ENCODE measurements at places on chromosomes 5 and 9. TPM values are rescaled to one million over a fixed set of nuclear protein-coding genes. Genes with fewer than 3 reads are reported as not detected.
A peak's percentile ranks its signal among the peaks of the same experiment; 100 is the strongest.

DNA sequence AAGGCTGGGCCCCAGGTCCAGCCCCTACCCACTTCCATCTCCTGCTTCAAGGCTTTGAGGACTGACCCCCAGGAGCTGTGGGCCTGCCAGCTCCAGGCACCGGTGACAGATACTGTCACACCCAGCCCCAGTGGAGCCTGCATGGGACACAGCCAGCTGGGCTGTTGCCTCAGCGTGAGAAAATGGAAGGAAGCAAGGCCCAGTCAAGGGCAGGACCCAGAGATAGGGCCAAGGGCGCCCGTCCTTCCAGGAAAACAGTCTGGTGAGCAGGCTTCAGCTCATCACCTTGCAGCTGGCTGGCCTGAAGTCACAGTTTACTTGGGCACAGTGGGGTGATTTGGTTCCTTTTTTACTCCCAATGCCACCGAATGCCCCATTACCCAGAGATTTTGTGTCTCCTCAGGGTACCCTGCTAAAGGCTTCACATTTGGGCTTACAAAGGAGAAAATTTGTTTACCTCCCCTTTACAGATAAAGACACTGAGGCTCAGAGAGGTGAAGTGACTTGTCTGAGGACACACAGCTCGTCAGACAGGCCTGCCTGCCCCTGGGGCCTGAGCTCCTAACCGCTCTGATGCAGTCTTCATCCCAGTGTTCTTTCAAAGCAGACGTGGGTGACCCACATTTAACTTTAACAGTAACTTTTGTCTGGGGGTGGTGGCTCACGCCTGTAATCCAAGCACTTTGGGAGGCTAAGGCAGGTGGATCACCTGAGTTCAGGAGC lies 21.5 kb upstream of the WDR38 start:
- no peak for DNase-seq

DNA sequence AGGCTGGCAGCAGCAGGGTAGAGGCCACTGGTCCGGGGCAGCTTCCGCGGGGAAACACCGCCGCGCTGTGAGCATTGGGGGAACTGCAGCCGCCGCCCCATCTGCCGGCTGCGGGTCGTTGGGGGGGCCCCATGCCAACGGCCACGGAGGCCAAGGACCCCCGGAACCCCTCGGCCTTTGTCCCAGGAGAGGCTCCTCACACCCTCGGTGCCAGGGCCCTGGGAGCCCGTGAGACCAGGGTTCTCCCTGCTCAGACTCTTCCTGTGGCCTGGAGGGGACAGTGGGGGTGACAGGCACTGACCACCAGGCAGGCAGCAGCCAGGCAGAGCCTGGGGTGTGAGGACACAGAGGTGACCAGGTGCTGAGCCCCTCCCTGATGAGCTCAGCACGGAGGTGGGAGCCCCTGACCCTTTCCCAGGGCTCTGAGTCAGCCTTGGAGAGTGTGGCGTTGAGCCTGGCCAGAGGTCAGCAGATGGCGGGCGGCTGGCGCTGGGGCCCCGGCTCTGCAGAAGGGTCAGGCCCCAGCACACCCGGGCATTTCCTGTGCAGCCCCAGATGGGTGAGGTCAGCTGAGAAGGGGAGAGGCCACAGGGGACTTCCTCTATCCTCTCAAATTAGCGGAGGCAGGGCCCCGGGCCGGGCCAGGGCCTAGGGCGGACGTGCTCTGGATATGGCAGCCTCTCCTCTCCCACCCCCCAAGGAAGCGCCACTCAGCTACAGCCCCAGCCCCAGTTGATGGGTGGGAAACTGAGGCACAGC lies 17.9 kb upstream of the EGFL7 start:
- DNase-seq = peak; percentile 88

- DNase-seq = peak; percentile 62
These were observed 81.2 kb downstream of the ARL15 start for GRCh38 chr5:54229041-54229780.

- DNase-seq = peak; percentile 14
These were observed 174.5 kb upstream of the KLF9 start for GRCh38 chr9:70588999-70589398.

GRCh38 chr5:139228201-139228803 lies 30.1 kb upstream of the SIL1 start:
- DNase-seq = no peak

- DNase-seq = peak; percentile 40
These were observed 41.3 kb upstream of the TESK1 start for GRCh38 chr9:35563791-35564197.

DNA sequence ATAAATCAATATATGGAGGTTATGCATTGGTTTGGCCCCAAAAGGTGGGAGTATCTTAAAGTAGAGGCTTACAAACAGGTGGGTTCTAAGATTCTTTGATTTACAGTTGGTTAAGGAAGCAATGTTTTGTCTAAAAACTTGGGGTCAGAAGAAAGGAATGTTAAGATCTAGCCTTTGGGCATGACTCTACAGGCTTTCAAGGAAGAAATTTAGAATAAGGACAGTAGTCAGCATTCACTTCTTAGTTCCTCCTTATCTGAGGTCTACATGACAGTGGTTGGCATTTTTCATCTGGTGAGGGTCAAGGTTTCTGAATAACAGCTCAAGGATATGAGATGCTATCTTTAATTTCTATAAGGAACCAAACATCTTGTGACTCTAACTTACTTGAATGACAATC lies 122.8 kb downstream of the CAMK4 start:
- DNase-seq = no peak

DNA sequence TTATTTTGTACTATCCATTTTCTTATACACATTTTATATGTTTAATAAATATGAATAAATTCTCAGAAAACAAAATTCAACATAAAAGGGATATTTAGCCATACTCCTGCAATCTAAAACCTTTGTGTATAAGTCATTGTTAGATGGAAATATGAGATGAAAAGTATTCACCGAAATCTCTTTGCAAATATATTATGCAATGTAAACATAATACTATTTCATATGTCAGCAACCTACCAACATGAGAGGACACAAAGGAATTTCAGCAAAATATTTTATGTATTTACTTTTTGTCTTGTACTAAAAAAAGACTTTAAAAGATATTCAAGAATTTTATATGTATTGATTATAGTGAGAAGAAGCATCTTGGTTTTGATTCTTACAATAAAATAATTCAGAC lies 1623.4 kb downstream of the EFNA5 start:
- no peak for DNase-seq

- no peak for DNase-seq
These were observed 180.5 kb upstream of the CLINT1 start for GRCh38 chr5:158039441-158039840.

DNA sequence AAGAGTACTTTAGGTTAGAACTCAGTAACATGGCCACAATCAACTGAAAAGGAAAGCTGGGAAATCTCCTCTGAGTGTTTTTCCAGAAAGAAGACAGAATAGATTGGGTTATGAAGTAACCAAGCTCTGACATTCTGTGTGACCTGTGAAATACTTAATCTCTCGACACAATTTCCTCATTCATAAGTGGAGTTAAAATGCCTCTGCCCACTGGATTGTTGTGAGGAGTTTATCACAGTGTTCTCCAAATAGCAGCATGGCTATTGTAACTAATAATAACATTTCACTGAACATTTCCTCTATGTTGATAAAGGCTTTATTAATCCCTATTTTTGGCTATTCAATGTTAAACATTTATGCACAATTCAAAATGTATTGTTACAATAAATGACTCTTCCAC lies 311.0 kb downstream of the GABRB2 start:
- DNase-seq = no peak

DNA sequence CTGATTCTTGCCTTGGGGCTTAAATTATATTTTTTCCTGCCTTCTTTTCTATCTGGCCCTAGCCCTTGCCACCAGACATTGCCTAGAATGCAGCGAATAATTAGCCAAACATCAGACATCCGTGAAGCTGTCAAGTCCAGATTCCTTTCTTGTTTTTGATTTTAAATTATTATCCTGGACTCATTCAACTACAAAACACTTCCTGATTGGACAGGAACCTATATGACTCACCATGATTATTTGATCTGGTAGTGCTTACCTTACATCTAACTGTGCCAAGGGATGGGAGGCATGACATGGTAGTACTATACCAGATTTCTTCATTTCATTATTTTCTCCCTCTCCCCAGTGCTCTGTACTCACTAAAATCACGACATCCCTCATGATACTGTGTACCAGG lies 829.6 kb downstream of the TLR4 start:
- DNase-seq = peak; percentile 82

GRCh38 chr9:3342159-3342777 lies 183.5 kb downstream of the RFX3 start:
- no peak for DNase-seq

DNA sequence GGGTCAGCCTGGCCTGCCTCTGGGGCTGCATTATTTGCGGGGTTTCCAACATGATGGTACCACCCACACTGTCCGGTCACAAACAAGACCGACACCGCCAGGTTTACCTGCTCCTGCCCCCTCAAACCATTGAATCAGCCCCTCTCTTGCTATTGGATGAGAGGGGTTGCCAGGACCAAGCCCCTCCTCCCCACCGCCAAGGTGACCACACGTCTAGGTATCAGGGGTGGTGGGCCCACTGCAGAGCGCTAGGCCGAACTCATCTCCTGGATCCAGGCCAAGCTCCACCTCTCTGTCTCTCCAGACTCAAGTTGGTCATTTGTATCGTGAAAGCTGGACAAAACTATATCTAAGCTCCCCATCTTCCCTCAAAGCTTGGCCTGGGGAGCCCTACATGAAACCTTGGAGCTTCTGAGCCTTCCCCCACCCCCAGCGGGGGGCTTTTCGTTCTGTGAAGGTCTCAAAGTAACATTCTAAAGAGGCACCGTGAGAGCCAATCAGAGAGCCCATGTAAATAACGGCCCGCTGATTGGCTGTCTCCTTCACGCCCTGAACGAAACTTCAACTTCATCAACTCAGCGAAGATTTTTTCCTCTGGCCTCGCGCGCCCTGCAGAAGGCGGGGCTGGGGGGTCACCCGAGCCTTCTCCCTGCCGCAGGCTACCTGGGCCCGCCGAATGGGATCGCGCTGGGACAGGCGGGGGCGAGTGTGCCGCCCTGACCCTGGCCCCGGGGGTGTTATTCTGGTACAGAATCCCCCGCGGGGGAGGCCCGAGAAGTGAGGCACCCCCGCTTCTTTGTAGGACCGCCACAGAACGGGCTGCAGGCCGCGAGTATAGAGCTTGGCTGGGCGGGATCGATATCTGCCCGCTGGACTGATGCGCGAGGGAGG lies 49.6 kb upstream of the PSD2 start:
- DNase-seq = peak; percentile 67

DNA sequence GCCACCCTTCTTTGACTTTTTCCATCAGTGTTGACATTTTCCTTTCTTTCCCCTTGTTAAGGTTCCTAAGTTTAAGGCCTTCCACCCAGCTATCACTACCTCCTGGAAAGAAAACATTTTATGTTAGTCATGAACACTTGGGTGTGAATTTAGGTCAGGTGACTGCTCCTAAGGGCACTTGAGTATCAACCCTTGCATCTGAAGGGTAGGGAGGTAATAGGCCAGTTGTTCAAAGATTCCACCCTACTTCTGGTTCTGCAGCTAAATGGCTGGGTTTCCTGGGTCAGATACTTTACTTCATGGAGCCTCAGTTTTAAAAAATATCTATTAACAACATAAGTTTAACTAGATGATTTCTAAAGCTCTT lies 49.1 kb upstream of the OSMR start:
- no peak for DNase-seq

GRCh38 chr9:133323211-133323610 lies 12.8 kb downstream of the SURF6 start:
- DNase-seq = no peak

DNA sequence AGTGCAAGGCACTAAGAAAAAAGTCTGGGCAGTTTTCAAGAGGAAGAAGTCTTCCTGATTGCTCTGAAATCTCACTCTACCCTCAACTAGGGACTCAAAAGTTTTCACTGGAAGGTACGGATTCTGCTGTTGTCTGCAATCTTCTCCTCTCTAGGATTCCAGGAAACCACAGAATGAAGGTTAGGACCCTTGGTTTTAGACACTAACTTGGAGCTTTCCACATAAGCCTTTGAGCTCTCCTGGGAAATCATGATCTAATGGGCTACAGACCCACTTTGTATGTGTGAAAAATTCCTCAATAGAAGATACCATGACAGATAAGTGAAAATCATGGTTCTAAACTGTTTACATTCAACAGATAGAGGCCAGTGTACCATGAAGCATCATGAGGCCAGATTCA lies 265.1 kb downstream of the PSAT1 start:
- DNase-seq = no peak

DNA sequence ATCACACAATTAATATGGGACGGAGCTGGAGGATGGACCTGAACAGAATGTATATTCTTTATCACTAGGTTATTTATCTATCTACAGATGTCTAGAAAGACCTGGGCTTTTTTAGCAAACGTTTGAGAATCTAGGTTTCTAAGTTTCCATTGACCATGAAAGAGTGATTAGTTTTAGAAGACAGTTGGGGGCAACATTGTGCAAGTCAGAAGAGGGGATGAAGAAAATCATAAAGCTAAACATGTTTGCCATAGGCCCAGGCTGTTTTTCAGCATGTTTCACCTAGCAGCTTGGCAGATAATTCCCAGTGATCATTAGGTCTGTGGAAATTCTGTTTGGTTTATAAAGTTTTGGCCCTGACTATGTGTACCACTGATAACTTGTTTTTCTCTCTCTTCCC lies 44.1 kb upstream of the CDKN2B start:
- no peak for DNase-seq

GRCh38 chr9:96437454-96437853 lies 12.5 kb upstream of the HABP4 start:
- no peak for DNase-seq

The IGFBPL1 gene
- total RNA-seq = not detected

The GABBR2 gene
- 9.2 TPM for total RNA-seq

The KIF12 gene
- total RNA-seq = 0.97 TPM

Data from endothelial cell of umbilical vein (primary cell).